Activated T-helper 2 cell treated with anti-CD3 and anti-CD28 coated beads, Interferon-gamma antibody, Interleukin-2, Interleukin-4, amounts not matched to agents 10 μg/mL and 5 μg/mL and 100 μg/mL, durations not matched to agents 14 hours and 24 hours and 36 hours (primary cell): ENCODE measurements at places on chromosomes 7 and 10. TPM values are rescaled to one million over a fixed set of nuclear protein-coding genes. Genes with fewer than 3 reads are reported as not detected.

DNA sequence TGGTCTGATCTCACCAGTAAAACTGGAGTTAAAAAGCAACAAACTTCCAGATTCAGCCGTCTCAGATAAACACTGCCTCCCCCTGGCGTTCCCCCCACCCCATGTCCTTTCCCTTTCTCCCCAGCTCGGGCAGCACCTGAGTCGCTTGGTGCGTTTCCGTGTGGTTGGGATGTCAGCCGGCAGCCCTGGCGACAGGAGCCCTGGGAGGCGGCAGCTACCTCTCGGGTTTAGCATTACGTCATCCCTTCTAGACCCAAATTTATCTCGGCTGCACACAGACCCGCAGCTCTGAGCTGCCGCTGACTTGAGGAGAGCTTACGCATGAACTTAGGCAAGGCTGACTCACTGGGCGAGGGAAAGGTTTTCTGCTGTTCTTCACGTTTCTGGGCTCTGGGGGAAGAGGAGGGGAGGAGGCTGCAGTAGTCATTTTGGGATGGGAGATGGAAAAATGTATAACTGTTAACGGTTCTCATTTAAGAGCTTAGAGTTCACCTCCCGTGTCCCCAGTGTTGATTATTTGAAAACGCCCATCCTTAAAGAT is 14.4 kb downstream of the MXI1 start:
- peak; percentile 72 for DNase-seq

Gene PPP1R9A
- total RNA-seq, result not detected in 2 replicates

Gene KAZALD1
- 0.55 and 0.67 TPM in 2 replicates for total RNA-seq

- no peak for DNase-seq
Observed at GRCh38 chr10:69856601-69857166, 55.0 kb downstream of the COL13A1 start.

GRCh38 chr7:48298779-48299178 is 127.5 kb downstream of the ABCA13 start:
- DNase-seq, result no peak

- DNase-seq, result no peak
Observed at GRCh38 chr10:17143055-17143690, 13.6 kb upstream of the CUBN start.

DNA sequence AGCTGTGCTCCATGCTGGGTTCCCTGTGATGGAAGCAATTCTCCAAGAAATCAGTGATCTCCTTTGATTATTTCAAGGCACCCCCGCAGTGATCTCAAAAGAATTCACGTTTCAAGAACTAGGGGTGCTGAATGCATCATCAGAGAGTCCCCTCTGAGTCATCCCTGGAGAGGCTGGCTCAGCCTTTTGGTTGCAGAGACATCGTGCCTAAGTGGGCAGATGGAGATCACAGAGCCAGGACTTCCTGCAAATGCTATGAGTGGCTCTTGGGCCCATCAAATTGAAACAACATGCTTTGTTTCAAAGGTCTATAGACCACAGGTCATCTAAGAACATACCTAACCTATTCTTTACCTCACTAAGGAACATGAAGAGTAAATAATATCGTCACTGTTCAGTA is 41.5 kb upstream of the PLEKHA1 start:
- no peak for DNase-seq

Gene OR2A5
- total RNA-seq, result not detected in 2 replicates

Gene WDFY4
- total RNA-seq, result 0.18 and 0.21 TPM in 2 replicates

Gene GPR26
- not detected in 2 replicates for total RNA-seq

- no peak for DNase-seq
Observed at GRCh38 chr7:107860279-107860961, 30.6 kb upstream of the DLD start.

DNA sequence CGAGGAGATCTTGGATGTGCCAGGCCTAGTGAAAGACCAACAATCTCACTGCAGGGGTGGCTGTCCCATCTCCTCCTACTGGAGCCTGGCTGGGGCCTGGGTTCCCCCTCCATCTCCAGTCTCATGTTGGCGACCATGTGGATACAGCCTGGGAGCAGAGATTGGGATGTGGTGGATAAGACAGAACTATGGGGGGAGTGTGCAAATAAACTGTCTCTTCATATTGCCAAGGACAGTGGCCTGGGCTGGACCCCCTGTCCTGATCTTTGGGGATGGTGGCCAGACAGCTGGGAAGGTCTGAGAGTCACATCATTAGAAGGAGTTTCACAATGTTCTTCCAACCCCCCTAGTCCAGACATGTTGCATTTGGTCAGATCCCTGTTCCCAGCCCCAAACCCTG is 5.8 kb upstream of the MINDY4 start:
- DNase-seq, result no peak

DNA sequence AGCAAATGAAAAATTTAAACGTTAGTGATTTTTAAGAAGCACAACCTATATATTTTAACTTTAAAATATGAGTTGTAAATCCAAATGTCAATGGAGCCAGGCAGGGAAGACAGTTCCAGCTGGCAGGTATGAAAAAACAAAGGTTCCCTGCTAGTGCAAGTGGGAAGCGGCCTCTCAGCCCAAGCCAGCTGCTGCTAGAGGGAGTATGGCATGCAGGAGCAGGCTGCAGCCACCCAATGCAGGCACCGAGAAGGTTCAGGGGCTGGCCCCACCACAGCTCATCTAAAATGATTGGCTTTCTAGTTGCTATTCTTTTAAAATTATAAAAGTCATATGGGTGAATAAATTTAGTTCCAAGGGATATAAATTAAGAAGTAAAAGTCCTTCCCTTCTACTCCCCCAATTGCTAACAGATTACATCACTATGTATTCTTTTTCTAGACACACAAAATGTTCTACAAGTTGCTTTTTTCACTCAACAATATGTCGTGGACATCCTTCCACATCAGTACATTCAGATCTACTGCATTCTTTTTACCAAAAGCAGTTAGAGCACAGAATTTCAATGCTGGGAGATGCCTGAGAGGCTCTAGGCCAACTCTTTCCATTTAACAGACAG is 69.3 kb downstream of the SGMS1 start:
- DNase-seq, result no peak

- DNase-seq, result no peak
Observed at GRCh38 chr10:95908450-95908849, 675 bp downstream of the CC2D2B start.

- no peak for DNase-seq
Observed at GRCh38 chr7:33185786-33186185, 56.4 kb downstream of the BBS9 start.

Gene RBP3
- total RNA-seq, result not detected in 2 replicates

GRCh38 chr10:110803830-110804338 is 67.8 kb upstream of the PDCD4 start:
- DNase-seq, result no peak

Gene ITGB8
- total RNA-seq, result 0.05 TPM in 1 of 2 replicates, not detected in the other

DNA sequence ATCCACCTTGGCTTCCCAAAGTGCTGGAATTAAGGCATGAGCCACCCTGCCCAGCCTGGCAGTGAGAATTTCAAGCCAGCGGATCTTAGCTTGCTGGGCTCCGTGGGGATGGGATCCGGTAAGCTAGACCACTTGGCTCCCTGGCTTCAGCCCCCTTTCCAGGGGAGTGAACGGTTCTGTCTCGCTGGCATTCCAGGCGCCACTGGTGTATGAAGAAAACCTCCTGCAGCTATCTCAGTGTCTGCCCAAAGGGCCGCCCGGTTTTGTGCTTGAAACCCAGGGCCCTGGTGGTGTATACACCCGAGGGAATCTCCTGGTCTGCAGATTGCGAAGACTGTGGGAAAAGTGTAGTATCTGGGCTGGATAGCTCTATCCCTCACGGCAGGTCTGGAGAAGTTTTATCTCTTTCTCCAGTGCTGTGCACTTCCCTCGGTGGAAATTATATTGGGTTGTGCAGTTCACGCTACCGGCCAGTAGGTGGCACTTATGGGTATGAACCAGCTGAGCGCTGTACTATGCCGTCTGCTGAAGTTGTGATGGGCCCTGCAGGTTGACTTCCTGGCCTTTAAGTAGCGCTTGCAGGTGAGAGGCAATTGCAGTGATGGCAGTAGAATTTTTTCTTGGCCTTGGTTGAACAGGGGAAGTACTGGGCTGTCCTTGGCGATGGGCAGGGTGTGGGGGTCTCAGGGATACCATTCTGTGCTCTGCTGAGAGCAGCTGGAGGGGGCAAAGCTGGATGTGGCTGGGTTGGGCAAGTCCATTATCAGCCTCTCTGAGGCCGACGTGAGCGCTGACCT is 138.0 kb upstream of the MTPN start:
- peak; percentile 33 for DNase-seq

DNA sequence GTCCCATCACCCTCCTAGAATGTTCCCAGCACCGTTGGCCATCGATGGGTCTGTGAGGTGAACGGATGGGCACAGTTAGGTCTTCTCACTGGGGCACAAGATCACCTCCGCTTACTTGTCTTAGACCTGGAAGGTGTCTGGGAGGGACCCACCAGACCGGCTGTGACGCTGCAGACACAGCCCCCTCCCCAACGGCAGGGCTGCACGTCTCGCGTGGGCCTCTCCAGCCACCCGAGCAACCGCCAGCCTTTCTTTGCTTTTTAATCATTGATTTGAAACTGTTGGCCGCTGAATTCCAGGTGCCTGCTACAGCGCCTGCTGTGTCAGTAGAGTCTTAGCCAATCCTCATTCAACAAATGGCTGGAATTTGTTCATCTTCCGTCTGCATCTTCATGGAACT is 90.4 kb downstream of the DYNC2I1 start:
- DNase-seq, result no peak

DNA sequence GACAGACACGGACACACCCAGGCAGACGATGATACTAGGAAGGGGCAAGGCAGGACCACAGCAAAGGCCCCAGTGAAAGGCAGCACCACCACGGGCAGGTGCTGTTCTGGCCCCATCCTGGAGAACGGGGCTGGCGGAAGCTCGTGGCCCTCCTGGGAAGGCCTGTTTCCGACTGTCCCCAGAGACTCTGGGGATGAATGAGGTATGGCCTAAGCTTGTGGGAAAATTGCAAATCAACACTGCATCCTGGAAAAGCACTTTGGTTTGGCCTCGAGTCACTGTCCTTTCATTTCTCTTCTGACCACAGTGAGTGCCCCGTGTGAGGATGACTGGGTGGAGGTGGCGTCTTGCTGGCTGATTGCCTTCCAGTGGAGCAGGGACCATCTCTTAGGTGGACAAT is 81.6 kb upstream of the ANLN start:
- no peak for DNase-seq

Gene SSC4D
- 0.71 and 0.78 TPM in 2 replicates for total RNA-seq

- no peak for DNase-seq
Observed at GRCh38 chr7:21028599-21028998, 241.9 kb upstream of the SP8 start.

GRCh38 chr7:104174798-104175197 is 33.0 kb downstream of the ORC5 start:
- no peak for DNase-seq
